ENCODE measurements at places on chromosomes 7 and 10. TPM values are rescaled to one million over a fixed set of nuclear protein-coding genes. Genes with fewer than 3 reads are reported as not detected.

AMZ1 gene
- 0.25 TPM for total RNA-seq

H2BK1 gene
- total RNA-seq: not detected

ECHDC3 gene
- total RNA-seq: 0.98 TPM

VPS37D gene
- 1.9 TPM for total RNA-seq

SYT15 gene
- 0.41 TPM for total RNA-seq

- peak; percentile 58 for DNase-seq
Measured at GRCh38 chr10:123926401-123927264, 35.0 kb upstream of the CPXM2 start.

DNA sequence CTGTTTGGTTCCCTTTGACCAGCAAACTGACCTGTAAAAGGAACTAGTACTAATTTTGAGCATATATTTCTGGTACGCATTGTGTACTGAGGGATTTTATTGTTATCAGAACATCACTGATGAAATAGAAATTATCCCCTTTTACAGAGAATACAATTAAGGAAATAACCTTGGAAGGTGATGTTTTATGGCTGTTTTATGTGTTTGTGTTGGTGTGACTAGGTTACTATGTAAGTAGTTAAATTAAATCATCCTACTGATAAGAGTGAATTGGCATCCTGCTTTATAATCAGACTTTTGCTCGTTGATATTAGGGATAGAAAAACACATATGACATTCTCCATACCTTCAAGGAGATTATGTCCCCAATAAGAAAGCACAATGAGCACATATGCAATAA, 596.6 kb downstream of the SORCS3 start:
- DNase-seq: no peak

DNA sequence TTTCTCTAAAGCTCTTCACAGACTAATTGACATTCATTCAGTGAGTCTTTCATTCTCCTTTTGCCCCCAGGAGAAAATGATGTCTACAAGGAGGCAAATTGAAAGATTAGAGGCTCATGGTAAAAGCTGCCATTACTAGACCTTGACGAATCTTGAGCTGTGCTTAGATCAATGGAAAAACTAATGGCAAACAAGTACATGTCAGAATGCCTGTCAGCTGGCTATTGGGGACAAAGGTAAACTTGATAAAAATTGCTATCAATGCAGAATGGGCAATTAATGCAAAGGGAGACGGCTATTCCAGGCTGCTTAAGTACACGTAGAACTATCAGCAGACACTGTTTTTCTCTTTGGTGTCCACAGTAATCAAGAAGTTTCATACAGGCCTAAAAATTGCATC, 3.3 kb downstream of the ASAH2 start:
- DNase-seq: no peak

DNA sequence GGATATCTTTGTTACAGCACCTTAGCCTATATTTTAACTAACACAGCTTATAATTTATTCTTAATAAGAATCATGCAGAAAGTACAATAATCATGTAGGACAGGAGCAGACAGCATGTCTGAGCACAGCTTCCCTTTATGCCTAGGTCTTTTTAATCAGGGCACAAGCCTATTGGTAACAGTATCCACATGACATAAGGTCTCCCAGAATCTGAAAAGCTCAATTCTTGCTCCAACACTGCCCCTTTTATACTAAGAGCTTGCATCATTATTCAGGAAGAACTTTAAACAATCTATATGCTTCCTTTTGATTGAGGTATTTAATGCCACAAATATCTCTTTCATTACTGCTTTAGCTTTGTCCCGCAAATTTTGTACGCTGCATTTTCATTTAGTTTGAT, 31.6 kb downstream of the IL6 start:
- DNase-seq: no peak

GRCh38 chr10:76336213-76336963, 905.0 kb downstream of the LRMDA start:
- no peak for DNase-seq

GRCh38 chr7:78770422-78771410, 682.8 kb downstream of the MAGI2 start:
- peak; percentile 24 for DNase-seq

- DNase-seq: no peak
Measured at GRCh38 chr7:102165136-102165535, 121.5 kb upstream of the SH2B2 start.

GRCh38 chr10:47029181-47030009, 118.2 kb downstream of the PTPN20 start:
- DNase-seq: no peak

DNA sequence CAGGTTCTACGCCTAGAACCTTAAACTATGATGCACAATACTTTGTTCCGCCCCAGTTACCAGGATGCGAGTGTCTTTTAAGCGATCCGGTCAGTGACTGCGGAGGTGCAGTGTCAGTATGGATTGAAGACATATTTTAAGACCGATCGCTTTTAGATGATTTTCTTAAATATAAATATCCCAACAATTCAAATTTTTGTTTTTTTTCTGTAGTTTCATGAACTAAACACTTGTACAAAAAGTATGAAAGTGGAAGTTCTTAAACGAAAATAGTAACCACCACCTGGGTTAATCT, 835 bp downstream of the COMMD3 start:
- no peak for DNase-seq

DNA sequence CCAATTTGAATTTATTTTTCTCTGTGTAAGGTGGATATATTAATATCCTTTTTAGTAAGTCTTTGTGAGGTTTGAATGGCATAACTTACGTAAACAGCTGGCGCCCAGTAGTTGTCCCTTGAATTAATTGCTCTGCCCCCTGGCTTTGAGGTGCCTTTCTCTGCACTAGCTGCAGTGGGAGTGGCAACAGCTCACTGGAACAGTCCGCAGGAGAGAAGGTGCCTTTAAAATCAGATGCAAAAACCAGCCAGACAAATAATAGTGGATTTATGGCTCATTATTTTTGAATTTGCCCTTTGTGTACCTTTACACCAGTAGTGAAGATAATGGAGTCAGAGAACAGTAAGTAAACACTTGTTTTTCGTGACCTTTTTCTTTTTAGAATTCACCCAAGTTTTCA, 11.8 kb downstream of the FERD3L start:
- DNase-seq: no peak

GRCh38 chr10:49593998-49594397, 16.1 kb upstream of the SLC18A3 start:
- DNase-seq: no peak

GRCh38 chr7:122768827-122769226, 66.1 kb upstream of the RNF148 start:
- DNase-seq: no peak
